ENCODE measurements at places on chromosomes 12 and 14. TPM values are rescaled to one million over a fixed set of nuclear protein-coding genes. Genes with fewer than 3 reads are reported as not detected.

FGF6 gene
- not detected for total RNA-seq

ANKRD52 gene
- total RNA-seq: 64.6 TPM

PNN gene
- total RNA-seq: 60.1 TPM

SLC25A47 gene
- total RNA-seq: 0.20 TPM

SIX6 gene
- not detected for total RNA-seq

IRAK3 gene
- total RNA-seq: 7.1 TPM

IFNG-AS1 gene
- not detected for total RNA-seq

CLEC1B gene
- not detected for total RNA-seq

RD3L gene
- total RNA-seq: not detected

DNA sequence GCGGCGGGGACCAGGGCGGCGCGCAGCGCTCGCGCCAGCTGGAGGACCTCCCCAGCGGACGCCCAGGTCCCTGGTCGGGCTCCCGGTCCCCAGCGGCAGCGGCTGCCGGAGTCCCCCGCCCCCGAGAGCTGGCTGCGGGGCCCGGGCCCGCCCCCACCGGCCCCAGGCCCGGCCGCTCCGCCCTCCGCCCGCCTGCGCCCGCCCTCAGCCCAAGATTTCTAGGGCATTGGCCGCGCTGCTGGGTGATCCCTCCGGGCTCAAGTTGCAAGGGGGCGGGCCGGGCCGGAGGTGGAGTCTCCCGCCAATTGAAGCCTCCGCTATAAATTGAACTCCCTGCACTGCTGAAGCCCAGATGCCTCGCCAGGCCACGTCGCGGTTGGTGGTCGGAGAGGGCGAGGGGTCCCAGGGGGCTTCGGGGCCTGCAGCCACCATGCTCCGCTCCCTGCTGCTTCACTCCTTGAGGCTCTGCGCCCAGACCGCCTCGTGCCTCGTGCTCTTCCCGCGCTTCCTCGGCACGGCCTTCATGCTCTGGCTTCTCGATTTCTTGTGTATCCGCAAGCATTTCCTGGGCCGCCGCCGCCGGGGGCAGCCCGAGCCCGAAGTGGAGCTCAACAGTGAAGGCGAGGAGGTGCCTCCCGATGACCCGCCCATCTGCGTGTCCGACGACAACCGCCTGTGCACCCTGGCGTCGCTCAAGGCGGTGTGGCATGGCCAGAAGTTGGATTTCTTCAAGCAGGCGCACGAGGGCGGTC, at the start of gene DIO3:
TSS of gene DIO3 (plus strand) at position 351 of the 752 bp plus-strand sequence.
- DNase-seq: no peak

GRCh38 chr14:102492531-102492910, 17.1 kb downstream of the ANKRD9 start:
- no peak for DNase-seq

DNA sequence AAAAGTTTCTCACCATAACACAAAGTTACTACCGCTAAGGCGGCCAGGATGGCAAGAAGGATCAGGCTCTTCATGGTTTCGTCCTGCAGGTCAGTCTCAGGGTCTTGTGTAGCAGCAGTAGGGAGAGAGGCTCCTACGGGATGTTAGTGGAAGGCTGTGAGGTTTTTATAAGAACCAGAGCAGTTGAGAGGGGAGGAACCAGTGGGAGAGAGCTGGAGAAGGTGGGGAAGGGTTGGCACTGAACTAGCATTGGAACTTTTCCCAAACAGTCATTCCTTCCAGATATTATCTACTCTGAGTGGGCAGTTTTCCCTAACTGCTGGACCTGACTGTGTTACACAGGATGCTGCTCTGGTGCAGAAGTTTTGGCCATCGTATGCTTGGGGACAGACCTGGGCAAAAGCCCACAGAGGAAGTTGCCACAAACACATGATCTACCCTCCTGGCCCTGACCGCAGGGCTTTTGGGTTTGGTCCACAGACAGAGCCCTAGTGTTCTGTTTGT, at the start of gene MGP:
TSS of gene MGP (minus strand) at position 137 of the 504 bp plus-strand sequence. CDS start at position 74, 63 bp downstream.
- DNase-seq: peak; percentile 35

DNA sequence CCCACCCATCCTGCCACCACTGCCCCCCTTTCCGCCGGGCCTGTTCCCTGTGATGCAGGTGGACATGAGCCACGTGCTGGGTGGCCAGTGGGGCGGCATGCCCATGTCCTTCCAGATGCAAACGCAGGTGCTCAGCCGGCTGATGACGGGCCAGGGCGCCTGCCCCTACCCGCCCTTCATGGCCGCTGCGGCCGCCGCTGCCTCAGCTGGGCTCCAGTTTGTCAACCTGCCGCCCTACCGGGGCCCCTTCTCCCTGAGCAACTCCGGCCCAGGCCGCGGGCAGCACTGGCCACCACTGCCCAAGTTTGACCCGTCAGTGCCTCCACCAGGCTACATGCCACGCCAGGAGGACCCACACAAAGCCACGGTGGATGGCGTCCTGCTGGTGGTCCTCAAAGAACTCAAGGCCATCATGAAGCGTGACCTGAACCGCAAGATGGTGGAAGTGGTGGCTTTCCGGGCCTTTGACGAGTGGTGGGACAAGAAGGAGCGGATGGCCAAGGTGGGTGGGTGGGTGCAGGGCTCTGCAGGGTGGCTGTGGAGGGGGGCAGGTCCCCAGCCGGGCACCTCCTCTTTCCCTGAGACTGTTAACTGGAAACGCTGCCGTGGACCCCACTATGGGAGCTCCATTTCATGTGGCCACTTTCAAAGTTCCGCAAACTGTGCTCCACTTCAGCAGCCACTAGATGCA, 10.8 kb downstream of the SETD1B start:
- no peak for DNase-seq

DNA sequence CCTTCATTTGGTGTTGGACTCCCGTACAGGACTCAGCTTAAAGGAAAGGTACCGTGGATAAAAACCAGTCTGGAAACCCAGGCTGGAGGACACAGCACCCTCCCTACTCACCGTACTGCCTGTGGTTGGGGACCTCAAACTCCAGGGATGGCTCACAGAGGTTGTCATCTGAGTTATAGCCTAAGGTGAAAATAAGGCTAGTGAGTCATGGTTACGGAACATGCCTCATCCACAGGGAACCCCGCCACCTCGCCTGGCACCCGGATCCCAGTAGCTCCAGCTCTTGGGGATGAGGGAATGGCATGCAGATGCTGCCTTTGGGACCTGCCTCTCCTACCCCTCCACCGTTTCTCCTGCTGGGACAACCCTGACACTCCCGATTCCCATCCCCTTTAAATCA, 36.8 kb upstream of the GPR68 start:
- DNase-seq: no peak

DNA sequence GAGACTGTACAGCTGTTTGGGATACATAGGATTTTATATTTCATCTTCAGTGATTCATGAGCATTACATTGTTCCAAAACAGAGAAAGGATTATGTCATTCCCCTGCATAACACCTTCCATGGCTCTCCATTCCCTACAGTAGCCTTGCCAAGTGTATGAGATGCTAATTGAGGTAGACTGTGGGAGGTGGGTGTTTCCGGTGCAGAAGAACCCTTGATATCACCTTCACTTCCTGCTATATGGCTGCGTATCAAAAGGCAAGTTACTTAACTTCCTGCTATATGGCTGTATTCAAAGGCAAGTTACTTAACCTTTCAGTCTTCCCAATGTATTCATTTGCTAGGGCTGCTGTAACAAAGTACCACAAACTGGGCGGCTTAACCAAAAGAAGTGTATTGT, 11.2 kb downstream of the FAR2 start:
- DNase-seq: no peak

GRCh38 chr12:122523846-122524718, 2.7 kb downstream of the RSRC2 start:
- DNase-seq: no peak

- DNase-seq: peak; percentile 71
These were observed at the start of gene STYK1 for GRCh38 chr12:10673659-10674384. Gene STYK1, minus strand, starts transcription at chr12:10674052. Its CDS starts 39,434 bp downstream, at chr12:10634618.

DNA sequence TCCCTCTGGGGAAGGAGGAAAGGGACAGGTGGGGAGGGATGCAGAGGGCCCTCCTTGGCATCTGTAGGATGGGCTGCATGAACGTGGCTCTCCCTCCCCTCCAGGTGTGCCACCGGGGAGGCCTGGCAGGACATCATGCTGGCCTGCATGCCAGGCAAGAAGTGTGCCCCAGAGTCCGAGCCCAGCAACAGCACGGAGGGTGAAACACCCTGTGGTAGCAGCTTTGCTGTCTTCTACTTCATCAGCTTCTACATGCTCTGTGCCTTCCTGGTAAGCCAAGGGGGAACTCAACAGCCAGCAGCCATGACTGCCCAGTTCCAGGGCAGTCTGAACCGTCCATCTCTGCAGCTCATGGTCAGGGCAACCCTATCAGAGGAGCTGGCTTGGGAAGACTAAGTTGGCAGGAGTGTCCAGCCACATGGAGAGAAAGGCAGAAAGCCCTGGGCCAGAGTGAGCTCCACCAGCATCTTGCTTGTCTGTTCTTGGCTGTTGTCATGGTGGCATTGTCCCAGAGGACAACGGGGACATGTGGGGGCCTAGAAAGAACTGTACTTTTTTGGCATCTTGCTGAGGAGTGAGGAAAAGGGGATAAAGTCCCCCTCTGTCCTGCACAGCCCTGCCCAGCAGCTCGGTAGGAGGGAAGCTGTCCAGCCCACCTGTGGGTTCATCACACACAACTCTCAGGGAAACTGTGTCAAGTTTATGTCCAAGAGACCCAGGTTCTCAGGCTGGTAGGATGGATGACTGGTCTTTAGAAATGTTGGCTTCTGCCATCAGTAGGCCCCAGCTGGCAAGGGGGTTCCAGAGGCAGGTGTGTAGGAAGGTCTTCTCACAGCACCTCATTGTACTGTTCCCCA, 129.8 kb upstream of the FKBP4 start:
- DNase-seq: no peak

GRCh38 chr12:57452937-57453509, 2.1 kb upstream of the INHBE start:
- peak; percentile 76 for DNase-seq

DNA sequence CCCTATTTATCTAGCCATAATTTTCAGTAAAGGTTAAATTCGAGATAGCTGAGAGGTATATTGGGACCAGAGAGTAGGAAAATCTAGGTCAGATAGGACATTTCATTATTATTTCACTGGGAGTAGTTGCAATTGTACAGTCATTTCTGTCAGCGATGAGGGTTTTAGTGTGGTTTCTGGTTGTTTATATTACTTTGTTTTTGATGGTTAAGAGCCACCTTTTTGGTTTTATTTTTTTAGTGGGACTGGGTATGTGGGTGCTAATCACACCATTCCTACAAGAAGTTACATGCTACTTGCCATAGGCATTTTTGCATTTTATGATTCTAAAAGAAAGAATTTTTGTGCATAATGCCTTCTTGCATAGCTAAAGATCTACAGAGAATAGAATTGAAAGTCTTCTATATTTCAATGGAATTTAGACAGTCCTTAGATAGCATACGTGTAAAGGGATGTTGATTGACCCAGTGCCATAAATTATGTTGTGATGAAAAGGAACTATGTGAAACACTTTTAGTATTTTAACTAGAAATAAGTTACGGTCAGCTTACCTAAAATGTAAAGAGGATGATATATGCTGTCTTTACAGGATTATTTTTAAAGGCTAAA, 85.2 kb downstream of the KTN1 start:
- no peak for DNase-seq

GRCh38 chr12:38884666-38885065, 20.7 kb downstream of the CPNE8 start:
- no peak for DNase-seq

DNA sequence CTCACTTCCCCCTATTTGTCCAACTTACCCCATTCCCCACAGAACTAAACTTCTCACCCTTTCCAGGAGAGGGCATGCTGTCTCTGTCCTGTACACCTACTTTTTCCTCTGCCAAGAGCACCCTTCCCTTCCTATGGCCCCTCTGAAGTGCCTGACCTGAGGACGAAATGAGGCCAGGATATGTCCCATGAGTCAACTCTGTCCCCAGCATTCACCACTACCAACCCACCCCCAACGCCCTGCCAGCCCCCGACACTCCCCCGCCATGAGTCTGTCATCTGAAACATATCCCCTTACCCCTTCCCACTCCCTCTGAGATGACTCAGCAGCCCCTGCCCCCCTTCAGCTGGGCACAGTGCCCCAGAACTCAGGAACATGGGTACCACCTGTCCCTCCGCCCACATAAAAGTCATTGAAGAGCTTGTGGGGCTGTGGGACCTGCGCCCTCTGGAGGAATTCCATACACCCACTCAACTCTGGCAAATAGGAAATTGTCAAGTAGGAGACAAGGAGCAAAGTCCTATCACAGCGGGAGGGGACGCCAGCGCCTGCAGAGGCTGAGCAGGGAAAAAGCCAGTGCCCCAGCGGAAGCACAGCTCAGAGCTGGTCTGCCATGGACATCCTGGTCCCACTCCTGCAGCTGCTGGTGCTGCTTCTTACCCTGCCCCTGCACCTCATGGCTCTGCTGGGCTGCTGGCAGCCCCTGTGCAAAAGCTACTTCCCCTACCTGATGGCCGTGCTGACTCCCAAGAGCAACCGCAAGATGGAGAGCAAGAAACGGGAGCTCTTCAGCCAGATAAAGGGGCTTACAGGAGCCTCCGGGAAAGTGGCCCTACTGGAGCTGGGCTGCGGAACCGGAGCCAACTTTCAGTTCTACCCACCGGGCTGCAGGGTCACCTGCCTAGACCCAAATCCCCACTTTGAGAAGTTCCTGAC, 26.3 kb downstream of the ITGA7 start:
- DNase-seq: peak; percentile 82

DNA sequence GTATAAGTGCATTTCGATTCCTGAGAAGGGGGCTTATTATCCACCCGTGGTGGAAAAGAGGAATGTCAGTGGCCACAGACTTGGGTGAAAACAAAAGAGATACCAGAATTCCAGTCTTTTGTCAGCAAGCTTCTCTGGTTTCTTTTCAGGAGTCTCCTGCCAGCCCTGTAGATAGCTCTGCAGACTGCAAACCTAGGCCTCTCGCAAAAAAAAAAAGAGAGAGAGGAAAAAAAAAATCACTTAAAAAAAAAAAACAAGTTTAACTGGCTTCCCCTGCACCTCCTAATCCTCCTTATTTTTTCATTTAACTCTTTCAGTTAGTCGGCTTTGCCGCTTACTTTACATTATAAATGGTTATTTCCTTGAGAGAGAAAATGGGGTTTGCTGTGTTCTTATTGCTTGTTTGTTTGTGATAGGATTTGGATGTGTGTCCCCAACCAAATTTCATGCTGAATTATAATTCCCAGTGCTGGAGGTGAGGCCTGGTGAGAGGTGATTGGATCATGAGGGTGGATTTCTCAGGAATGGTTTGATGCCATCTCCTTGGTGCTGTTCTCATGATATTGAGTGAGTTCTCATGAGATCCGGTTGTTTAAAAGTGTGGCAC, 170.0 kb downstream of the BCL11B start:
- DNase-seq: no peak

GRCh38 chr14:30238936-30239335, 311.3 kb upstream of the PRKD1 start:
- no peak for DNase-seq

- DNase-seq: peak; percentile 55
These were observed 653.9 kb upstream of the TBX3 start for GRCh38 chr12:115337693-115338543.

DNA sequence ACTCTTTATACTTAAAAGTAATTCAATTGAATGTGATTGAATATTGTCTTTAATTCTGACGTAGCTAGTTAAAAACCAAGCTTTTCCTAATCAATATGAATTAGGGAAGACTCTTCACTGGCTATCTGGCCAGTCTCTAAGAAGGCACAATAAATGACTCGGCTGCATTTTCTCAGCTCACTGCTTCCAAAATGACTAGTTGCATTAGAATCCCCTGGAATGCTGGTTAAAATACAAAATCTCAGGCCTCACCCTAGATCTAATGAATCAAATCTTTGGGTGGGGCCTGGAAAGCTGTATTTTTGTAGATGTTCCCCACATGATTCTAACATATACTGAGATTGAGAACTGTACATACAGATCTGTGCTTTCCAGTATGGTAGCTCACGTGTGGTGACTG, 242.1 kb downstream of the CHST11 start:
- DNase-seq: no peak

GRCh38 chr12:114790276-114790675, 106.3 kb upstream of the TBX3 start:
- DNase-seq: no peak

- no peak for DNase-seq
These were observed 38.0 kb upstream of the WSCD2 start for GRCh38 chr12:108090932-108091678.
